ENCODE measurements at places on chromosomes 11 and 22.

- no peak for DNase-seq
These were observed 71.8 kb downstream of the CTTN start for GRCh38 chr11:70470127-70470526.

- no peak for DNase-seq
These were observed at the start of gene OR8A1 for GRCh38 chr11:124569697-124570096. OR8A1 (plus strand) TSS chr11:124569997; CDS start chr11:124570120, 123 bp downstream.

GRCh38 chr11:17221968-17222367 lies 14.2 kb upstream of the PIK3C2A start:
- peak; percentile 78 for DNase-seq

DNA sequence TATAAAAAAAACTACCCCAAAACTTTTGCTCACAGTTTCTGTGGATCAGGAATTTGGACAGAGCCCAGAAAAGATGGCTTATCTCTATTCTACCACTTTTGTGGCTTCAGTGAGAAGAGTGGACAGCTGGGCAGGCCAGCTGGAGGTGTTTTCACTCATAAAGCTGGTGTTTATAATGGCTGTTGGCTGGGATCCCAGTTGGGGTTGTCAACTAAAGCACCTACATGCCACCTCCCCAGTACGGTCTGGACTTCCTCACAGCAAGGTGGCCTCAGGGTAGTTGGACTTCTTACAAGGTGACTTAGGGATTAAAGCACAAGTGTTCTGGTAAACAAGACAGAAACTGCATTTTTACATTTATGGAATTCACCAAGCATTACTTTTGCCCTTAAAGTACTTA lies 171.0 kb downstream of the NELL1 start:
- no peak for DNase-seq

DNA sequence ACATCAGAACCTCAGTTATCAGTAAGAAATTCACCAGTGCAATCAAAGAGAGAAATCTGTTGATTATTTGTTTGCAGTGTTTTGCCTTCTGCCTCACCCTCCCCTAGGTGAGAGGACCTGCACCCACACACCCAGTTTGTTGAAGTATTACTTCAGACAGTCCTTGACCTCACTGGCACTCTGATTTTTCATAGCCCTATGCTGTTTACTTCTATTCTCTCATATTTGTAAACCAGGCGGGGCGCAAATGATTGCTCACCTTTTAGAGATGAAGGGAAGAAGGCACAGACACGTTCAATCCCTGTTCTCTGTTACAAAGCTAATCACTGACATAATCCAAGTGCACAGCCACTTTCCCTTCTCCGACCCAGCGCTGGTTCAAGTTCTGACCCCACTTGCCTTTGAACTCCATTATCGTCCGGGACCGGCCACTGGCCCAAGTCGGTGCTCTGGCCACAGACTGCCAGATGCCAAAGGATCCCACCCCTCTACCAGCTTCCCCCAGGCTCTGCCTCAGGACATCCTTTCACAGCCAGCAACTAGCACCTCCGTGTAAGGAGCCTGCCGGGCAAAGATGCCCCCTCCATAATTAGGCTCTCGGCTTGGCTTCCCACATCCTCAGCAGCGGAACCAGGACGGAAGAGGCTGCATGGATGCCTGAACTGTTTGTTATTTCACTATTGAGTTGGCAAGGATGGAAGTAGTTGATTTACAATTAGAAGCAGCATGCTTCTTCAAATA lies 1.7 kb downstream of the ETS1 start:
- no peak for DNase-seq

DNA sequence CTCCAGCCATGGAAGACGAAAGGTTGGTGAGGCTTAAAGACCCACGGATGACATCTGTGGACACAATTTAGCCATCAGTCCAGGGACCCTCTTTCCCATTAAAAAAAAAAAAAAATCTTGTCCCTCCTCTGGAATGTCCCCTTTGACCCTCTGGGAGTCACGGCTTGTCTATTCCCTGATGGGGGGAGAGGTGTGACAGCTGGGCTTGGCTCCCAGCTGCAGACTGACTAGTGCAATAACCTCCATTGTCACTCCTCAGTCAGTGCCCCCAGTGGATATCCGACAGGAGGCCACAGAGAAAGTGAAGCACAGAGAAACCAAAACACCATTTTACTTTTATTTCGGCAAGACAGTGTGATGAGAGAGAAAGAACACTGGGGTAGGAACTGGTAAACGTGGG lies 2.7 kb upstream of the VSIG2 start:
- DNase-seq, result no peak

GRCh38 chr11:130737041-130737830 lies 179.0 kb downstream of the SNX19 start:
- no peak for DNase-seq

GRCh38 chr11:76638270-76639197 lies 32.0 kb downstream of the LRRC32 start:
- DNase-seq, result no peak

GRCh38 chr11:7668911-7669310 lies 4.4 kb downstream of the CYB5R2 start:
- no peak for DNase-seq

DNA sequence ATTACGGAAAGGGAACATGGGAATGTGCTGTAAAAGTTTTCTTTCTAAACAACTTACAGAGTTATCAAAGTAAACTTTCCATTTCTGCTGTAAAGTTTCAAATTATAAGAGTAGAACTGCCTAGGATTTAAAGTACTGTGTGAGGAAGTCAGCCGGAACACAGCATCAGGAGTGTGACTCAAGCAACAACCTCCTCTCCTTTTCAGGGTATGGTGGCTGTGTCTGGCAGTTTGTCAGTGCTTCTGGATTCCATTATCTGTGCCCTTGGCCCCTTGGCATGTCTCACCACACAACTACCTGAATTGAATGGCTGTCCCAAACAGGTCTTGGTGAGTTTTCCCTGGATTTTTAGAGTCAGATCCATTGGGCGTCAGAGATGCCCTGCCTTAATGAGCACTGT lies 6.9 kb upstream of the TOM1 start:
- DNase-seq, result no peak

GRCh38 chr11:106276859-106277436 lies 199.5 kb downstream of the AASDHPPT start:
- no peak for DNase-seq

DNA sequence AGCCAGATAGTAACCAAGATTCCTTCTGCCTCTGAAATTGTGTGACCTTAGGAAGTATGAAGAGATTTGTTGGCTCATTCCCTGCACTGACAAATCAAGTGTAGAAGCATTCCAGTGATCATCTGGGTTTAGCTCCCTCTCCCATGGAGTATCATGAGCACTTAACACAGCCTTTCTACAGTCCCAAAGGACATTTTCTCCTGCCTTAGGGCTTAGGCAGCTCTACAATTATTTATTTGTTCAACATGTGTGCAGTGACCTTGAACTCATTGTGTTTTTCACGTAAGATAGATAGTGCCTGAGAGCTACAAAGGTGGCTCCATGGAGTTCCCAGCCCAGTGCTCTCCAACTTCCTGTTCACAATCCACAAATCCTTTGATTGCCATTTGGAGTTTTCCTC lies 94.8 kb upstream of the FAT3 start:
- DNase-seq, result peak; percentile 25

DNA sequence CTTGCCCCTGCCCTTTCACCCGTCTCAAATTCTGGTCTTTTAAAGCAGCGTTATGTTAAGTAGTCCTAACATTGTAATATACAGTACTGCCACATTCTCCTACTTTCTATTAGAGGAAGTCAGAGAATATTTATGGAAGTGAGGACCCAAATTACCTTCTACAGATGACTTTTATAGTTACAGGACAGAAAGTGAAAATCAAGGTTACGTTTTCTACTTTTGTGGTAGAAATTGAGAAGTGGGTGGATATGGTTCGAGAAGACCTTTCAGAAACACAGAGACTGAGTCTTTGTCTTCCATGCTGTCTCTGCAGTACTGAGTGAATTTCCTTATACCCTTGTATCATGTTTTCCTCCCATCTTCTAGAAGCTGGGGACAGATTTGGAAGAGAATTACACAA lies 17.1 kb downstream of the SC5D start:
- DNase-seq, result no peak

DNA sequence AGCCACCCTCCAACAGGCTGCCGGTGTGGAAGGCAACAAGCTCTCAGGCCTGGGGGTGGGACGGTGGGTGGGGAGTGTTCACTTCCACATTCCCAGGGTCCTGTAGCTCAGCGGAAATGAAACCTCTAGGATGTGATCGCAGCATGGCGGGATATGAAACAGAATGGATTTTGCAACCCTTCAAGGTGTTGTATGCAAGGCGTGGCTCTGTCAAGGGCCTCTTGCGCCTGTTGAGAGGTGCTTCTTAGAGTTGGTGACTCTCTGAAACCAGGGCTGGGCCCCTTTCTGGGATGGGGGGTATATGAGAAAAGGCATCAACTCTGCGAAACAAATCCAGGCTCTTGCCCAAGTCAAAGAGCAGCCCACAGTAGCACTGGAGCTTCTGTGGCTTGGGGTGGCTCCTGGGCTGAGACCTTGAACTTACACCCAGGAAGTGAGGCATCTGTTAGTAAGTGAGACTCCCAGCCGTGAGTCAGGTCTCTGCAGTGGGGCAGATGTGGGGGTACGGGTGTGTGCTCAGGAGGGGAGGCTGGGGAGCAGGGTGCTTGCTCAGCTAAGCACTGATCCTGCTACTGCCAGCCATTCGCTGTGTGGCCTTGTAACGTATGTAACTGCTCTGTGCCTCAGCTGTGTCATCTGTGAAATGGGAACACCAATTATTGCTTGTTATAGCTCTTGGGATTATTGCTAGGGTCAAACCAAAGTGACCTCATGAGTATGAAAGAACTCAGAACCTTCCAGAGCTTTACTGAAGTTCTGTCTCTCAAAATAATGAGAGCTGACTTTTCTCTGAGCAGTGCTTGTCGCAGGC lies 28.3 kb downstream of the NECTIN1 start:
- no peak for DNase-seq

GRCh38 chr11:36601155-36601554 lies 3.1 kb upstream of the RAG2 start:
- no peak for DNase-seq

- DNase-seq, result no peak
These were observed 2.1 kb upstream of the LMO1 start for GRCh38 chr11:8265681-8266241.

GRCh38 chr11:89203814-89204213 lies 26.1 kb downstream of the TYR start:
- DNase-seq, result no peak

DNA sequence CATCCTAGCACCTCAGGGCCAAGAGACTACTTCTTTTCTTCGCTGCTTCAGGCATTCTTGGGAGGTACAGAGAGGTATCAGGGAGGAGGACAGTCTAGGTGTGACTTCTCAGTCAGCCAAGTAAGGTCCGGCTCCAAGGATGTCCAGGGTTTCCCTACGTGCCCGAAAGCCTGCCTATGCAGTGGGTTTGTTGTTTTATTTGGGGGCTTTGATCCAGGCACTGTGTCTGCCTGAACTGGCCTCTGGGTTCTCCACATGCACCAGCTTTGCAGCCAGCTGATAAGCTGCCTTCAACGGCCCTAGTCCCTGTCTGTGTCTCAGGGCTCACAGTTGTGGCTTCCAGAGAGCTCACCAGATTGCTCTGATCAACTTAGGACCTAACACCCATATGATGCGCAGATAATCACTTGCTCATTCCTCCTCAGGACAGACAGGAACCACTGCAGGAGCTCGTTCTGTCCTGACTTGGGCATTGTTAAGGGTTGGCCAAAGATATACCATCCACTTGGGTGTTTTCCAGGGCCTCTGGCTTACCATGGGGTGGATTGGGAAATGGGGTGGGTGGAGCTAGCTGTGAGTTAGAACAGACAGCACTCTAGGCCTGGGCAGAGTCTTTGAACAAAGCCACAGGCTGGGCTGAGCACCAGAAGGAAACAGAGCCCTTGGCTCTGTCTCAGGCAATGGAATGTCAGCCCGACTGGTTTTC lies 45.5 kb upstream of the CRYBB3 start:
- peak; percentile 32 for DNase-seq

DNA sequence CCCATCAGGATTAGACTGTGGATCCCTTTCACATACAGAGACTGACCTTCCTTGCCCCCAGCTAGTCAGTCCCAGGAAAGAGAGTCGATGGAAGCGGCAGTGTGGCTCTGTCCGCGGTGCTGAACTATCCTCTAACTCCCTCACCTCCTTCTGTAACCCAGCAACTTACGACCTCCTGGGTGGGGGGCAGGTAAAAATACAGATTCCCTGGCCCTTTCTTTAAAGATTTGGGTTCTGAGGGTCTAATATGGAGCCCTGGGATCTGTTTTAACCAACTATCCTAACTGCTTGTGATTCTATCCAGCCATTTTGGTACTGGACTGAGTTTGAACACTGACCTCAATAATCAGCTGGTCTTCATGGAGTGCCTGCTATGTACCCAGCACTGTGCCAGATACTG lies 23.2 kb downstream of the MFNG start:
- DNase-seq, result no peak

DNA sequence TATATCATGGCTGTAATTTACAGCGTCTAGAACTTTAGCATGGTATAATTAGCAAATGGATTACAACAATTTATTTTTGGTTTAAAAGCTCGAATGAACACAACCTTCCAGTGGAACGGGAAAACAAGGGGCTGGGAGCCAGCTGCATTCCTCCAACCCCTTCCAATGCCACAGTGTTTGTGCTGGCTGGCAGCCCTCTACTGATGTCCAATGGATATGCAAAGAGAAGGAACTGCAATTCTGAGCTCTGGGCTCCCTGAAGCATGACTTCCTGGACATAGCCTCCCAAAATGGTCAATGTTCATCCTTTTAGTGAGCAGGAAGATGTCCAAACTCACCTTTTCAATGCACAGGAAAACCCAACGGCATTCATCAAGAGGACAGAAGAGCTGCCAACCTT lies 288.3 kb downstream of the TENM4 start:
- no peak for DNase-seq

DNA sequence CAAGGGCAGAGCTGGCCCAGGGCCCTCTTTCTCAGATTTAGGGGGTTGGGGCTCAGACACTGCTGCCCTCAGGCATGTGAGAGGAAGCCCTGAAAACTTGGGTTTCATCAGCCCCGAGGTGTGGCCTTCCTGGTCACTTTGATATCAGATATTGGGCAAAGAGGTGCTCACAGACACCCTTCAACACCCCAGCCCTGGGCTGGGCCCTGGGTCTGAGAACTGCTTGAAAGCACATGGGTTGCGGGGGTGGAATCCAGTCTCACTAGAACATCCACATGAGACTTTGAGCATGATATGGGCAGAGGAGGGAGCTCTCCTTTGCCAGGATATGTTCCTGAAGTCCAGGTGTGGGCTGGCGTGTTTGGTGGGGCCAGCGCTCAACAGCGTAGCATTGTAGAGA lies 10.4 kb downstream of the DGAT2 start:
- DNase-seq, result no peak

DNA sequence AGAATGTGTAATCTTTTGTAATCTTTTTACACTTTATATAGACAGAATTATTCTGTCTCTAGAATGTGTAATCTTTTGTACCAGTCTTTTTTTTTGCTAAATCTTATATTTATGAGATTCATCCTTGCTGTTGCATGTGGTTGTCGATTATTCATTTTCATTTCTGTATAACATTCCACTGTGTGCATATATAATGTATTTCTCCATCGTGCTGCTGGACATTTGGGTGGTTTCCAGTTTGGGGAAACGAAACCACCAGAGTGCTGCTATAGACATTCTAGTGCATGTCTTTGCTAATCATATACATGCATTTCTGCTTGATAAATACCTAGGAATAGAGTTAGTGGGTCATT lies 146.5 kb downstream of the GRIK4 start:
- no peak for DNase-seq

- peak; percentile 88 for DNase-seq
These were observed 7.5 kb upstream of the MICAL3 start for GRCh38 chr22:18031695-18032454.
